ENCODE measurements at places on chromosomes 12 and 14. TPM values are rescaled to one million over a fixed set of nuclear protein-coding genes. Genes with fewer than 3 reads are reported as not detected.

- DNase-seq = no peak
Observed at GRCh38 chr12:57723630-57723962, 14.9 kb downstream of the AGAP2 start.

GRCh38 chr12:93847517-93848474 is 170.6 kb downstream of the CRADD start:
- no peak for DNase-seq

DNA sequence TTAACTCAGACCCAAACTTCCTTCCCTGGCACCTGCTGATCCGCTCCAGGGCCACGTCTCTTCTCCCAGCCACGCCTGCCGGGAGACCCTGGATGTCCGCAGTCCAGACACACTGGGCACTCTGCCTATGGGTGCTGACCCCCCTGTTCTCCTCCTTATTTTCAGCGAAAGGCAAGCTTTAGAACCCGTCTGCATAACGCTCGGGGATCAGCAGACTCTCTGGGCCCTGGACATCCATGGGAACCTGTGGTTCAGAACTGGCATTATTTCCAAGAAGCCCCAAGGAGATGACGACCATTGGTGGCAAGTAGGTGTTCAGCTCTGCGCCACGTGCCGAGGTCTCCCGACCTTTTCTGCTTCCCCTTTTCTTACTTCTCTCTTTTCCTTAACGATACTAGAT is 63.9 kb downstream of the ANKRD9 start:
- no peak for DNase-seq

DNA sequence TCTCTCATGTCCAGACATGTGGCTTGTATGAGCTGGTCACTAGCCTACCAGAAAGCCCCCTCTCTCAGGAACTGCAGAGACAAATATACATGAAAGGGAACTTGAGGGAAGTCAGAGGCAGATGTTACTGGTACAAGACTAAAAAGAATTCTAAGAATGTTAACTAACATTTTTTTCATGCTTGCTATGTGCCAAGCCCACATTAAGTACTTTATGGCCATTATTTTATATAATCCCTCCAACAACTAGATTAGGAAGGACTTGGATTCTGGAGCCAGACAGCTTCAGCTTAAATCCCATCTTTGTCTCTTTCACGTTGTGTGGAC is 24.6 kb downstream of the TTC9 start:
- DNase-seq = no peak

GRCh38 chr14:89702073-89702875 is 252.3 kb downstream of the EFCAB11 start:
- DNase-seq = peak; percentile 76

GRCh38 chr14:104550340-104550860 is 29.2 kb upstream of the C14orf180 start:
- DNase-seq = no peak

DNA sequence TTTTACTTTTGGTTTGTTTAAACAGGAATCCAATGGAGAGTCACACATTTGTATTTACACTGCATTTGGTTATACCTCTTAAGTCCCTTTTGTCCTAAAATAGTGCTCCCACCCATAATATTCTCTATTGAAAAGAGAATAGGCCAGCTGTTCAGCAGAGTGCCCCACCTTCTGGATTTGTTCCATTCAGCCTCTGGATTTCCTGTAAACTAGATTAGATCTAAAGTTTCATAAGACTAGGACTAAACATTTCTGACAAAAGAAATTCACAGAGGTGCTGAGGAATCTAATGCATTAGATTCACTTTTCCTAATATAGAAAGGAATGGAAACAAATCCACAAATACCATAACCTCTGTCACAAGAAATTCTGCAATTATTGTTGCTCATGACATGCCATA is 38.1 kb downstream of the GCH1 start:
- no peak for DNase-seq

DNA sequence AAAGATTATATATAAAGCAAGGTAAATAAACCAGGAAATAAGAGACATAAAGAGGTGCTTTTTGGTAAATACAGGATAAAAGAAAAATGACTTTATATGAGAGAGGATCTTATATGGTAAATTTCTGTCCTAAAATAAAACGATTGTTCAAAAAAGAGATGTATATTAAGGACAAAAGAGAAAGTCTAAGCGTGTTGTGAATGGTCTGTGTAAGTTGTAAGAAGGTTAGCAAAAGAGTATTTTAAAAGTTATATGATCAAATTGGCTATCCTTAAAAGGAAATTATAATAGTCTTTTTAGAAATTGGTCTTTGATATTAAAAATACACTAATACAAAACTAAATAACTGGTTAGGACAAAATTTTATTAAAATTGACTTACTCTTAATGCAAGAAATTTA is 14.1 kb upstream of the ACSM4 start:
- no peak for DNase-seq

GRCh38 chr12:124279315-124279714 is 15.6 kb upstream of the RFLNA start:
- DNase-seq = no peak

GRCh38 chr14:105710119-105711043 is 184.0 kb downstream of the TMEM121 start:
- DNase-seq = no peak

The KRT6C gene
- polyA plus RNA-seq = not detected

The EIF4B gene
- polyA plus RNA-seq = 101 TPM

The TPPP2 gene
- polyA plus RNA-seq = 0.62 TPM

The DIO3 gene
- 1.1 TPM for polyA plus RNA-seq

All from stomach (tissue), 19 donors.